ENCODE measurements at places on chromosomes 5 and 9.

DNA sequence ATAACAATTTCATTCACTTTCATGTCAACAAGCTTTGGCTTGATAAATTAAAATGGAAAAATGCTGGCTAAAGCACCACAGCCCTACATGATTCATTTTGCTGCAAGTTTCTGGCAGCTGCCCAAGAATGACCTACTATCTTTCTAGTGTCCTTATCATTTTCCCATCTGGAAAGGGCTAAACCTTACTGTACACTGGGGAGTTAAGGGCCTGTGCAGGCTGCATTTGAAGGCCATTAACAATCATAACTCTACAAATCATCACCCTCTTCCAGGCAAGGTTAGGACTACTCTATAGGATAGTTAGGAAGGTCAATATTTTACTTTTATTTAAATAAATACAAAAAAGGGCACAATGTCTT lies 579.7 kb upstream of the ZNF608 start:
- DNase-seq, result peak; percentile 94

DNA sequence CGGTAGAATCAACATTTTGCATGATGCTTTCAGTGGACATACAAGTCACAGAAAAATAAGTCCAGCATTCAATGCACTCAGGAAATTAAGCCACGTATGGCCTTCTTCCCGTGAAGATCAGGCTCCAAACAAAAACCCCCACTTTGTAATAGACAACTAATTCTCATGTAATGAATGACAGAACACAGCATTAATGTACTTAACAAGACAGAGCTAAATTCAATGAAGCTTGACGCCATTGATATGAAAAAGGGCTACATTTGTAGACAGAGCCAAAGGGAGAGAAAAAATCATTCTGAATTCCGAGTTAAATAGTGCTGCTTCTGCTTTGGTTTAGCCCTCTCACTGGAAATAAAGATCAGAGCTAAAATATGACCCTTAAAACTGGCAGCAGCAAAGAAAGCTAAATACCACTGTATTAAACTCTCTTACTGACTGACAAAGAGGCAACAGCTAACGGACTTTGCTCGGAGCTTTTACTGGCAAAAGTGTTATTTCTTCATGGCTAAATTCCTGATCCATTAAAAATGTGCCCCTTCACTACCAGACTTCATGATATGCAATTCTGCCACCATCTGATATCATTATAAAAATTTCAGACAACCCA lies 250.5 kb downstream of the BNC2 start:
- DNase-seq, result no peak

- no peak for DNase-seq
Measured at GRCh38 chr9:84343111-84343521, 2.6 kb upstream of the SLC28A3 start.

- peak; percentile 64 for DNase-seq
Measured at GRCh38 chr9:137745541-137745991, 126.8 kb downstream of the EHMT1 start.

DNA sequence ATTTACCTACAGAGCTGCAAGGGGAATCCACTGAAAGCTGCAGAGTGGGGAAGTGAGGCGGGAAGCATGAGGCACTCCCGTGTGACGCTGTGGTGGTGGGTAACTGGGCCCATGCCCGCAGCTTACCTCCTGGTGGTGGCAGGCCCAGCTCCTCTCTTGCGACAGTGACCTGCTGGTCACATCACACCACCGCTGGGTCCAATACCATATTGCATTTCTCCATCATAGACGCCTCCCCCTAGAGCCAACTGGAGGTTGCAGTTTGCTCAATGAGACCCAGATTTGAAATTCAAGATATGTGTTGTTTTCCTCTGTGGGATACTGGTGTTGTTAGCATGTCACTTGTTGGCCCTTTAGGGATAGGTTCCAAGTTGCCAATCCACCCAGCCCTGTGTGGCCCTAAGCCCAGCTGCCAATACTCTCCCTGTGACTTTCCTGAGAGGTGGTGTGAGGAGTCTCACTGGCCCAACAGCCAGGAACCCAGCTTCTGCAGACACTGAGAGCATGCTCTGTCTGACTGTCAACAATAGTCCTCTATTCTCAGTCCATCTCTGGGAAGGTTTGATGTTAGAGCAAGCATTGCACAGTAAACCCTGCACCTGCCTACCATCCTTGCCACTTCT lies 428.3 kb downstream of the GADD45G start:
- no peak for DNase-seq

- no peak for DNase-seq
Measured at GRCh38 chr9:116274293-116274692, 120.7 kb downstream of the PAPPA start.

DNA sequence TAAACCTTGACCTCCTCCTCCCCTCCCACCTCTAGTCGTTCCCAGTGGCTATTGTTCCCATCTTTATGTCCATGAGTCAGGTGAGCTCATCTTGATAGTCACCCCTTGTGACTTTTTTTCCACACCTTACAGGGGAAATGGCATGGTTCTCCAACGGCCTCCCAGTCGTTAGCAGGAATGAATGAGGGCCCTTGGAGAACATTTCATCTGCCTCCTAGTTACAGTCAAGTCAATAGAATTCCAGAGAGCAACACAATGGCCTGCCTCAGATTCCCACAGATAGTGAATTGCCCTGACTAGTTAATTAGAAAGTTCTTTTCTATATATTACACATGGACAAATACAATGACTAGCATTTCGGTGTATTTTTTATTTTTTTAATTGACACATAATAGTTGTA lies 262.6 kb downstream of the ATPSCKMT start:
- DNase-seq, result no peak

GRCh38 chr9:22469928-22470544 lies 23.4 kb downstream of the DMRTA1 start:
- peak; percentile 68 for DNase-seq

- no peak for DNase-seq
Measured at GRCh38 chr5:95621839-95622629, 2.1 kb downstream of the GPR150 start.

GRCh38 chr5:89203611-89204010 lies 320.6 kb upstream of the MEF2C start:
- no peak for DNase-seq

DNA sequence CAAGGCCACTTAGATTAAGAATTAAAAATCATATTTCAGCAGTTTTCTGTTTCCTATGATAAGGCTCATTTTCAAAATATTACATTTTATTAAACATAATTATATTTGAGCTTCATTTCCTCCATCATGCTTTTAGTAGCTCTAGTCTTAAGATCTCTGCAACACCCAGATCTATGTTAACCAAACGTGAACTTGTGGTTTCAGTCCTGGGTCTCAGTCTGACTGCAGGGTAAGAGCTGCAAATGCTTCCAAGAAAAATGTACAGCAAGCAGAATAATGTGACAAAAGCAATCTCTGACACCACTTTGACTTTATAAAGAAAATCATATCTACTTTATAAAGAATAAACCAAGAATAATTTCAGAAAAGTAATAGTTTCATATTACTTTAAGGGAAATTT lies 512.4 kb downstream of the SEMA5A start:
- DNase-seq, result no peak

- no peak for DNase-seq
Measured at GRCh38 chr5:1009359-1010180, 968 bp downstream of the NKD2 start.

DNA sequence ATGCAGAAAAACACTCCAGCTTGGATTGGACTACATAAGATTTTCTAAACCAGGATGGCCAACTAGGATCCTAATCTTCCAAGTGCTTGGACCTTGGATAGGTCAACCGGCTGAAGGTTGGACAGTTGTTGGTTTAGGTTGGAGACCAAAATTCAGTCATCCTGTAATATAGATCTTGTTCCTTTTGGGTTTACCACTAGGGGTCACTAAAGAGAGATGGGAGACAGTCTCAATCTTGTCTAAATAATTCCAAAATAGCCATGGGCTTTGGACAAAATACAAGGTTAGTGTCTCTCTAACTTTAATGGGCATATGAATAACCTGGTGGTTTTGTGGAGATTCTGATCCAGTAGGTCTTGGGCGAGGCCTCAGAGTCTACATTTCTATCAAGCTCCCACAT lies 148.7 kb upstream of the ERCC6L2 start:
- DNase-seq, result peak; percentile 50

DNA sequence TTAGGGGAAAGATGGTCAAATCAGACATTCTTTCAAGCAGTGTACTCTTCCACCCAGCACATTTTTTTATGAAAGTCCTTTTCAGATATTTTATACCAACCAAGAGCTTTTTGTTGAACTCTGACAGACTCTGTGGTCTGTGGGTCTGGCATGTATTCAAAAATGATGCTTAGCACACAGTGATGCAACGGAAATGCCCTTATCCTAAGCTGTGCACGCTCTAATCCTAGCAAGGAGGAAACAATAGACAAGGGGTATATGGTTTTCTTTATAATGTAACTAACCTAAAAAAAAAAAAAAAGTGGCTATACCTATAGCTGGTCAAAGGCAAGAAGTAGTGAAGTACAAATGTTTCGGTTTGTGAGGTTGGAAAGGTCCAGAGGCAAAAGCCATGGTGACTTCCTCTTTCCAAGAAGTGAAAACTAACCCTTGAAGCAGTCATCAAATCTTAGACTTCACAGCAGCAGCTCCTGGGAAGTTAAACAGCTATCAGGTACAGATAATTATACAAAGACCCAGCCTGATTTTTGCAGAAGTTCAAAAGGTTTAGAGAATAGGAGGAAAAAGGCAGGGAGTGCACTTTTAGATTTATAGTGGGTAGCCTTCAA lies 82.5 kb downstream of the SEMA6A start:
- DNase-seq, result no peak

GRCh38 chr5:66324357-66324756 lies 180.3 kb downstream of the SREK1 start:
- peak; percentile 92 for DNase-seq

- no peak for DNase-seq
Measured at GRCh38 chr9:129177443-129177790, 644 bp downstream of the IER5L start.

GRCh38 chr9:99143655-99144054 lies 38.7 kb downstream of the TGFBR1 start:
- DNase-seq, result no peak

DNA sequence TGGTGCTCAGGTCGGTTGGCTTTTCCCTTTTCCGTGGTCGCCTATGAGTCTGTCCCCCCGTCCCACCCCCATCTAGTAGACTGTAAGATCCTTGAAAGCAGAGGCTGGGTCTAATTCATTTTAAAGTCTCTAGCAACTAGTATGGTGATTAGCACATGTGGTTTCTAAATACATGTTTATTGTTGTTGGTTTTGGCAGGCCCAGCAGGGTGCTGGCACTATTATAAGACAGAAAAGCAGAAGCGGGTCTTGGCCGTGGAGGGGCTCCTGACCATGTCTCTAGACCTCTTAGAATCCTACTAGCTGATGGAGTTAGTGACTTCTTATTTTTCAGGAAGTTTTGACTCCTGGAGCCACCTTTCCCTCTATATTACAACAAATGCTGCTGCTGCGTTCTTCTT lies 61.5 kb upstream of the TNFSF8 start:
- DNase-seq, result no peak

DNA sequence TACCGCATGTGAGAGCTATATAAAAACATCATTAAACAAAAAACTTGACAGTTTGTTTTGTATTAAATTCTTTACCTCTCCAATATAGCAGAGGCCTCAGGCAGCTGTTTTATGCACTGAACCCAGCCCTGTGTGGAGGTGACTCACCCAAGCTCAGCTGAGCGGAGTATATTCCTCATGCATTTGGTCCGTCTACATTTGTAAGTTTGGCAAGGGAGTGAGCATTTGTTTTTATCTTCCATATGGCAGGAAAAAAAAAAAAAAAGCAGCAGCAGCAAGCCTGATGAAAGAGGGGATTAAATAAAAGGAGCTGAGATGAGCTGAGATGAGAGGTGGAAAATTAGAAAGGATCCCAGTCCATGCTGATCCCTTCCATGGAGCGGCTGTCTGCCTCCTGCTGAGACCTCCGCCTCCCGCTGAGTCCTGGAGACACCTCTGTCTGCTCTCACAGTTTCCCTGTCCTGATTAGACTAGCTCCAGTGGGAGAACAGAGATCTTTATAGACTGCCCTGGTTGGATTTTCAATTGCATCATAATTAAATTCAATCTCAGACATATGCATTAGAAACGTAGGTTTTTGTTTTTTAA lies 112.0 kb upstream of the CTNND2 start:
- peak; percentile 21 for DNase-seq

- DNase-seq, result peak; percentile 50
Measured at GRCh38 chr9:114906922-114907571, 23.3 kb downstream of the TNFSF8 start.

DNA sequence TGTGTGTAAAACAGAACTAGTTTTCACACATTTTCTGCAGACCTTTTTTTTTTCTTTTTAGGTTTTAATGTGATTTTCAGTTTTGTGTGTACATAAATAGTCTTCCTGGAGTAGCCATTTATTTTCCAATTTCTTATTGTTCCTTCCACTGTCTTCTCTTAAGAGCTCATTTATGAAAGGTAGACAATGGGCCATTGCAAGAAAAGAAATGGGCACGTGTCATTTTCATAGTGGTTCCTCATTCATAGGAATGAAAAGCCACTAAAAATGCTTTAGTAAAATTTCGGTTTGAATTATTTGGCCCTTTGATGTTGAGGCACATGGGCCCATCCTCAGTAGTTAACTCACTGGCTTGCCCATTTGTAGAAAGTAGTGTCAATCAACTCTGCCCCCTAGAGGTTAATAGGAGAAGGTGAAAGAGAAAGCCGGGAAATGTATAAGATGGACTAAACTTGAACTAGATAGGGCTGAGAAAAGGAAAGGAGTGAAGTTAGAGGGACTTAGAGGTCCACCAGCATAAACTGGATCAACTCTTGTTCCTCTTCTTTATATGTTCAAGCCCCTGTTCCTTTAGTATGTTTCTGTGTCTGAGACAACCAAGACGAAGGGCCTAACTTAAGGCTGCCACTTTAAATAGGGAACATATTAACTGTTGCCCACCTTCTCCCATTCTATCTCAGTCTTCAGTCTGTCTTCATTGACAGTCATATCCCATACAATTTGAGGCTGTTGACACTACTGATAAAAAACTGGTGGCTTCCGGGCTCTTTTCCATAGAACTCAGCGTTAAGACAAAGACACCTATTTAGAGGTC lies 72.6 kb downstream of the SMARCA2 start:
- DNase-seq, result peak; percentile 23

GRCh38 chr9:76539180-76539579 lies 80.2 kb downstream of the GCNT1 start:
- DNase-seq, result no peak

DNA sequence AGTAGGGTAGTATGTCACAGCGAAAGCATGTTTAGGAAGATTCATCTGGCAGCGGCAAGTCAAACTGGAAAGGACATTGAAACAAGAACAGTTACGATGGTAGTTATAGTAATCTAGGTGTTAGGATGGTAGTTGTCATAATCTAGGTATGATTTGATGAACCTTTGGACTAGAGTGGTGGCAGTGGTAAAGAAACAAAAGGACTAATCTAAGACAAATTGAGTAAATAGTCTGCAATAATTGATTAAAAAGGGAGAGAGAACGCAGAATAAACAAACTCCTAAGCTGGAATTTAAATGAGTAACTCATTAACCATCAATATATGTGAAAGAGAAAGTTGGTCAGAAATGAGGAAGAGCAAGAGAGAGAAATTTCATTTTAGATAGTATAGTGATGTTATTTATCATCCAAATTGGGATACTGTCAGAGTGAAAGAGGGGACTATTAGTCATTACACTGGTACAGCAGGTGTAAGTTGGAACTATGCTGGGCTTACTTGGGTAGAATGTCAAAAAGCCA lies 56.8 kb downstream of the MTREX start:
- no peak for DNase-seq

Measured in COR-L47 (cell line).